Panc1 (cell line): ENCODE measurements at places on chromosomes 3 and 15.

GRCh38 chr3:51063053-51063452 is 322.0 kb upstream of the MANF start:
- H3K36me3 ChIP-seq = no peaks in the 10 kb centered on the region
- no peak for DNase-seq
- H3K4me3 ChIP-seq = no peak overlapping the region
- H3K27ac ChIP-seq = no peak overlapping the region

DNA sequence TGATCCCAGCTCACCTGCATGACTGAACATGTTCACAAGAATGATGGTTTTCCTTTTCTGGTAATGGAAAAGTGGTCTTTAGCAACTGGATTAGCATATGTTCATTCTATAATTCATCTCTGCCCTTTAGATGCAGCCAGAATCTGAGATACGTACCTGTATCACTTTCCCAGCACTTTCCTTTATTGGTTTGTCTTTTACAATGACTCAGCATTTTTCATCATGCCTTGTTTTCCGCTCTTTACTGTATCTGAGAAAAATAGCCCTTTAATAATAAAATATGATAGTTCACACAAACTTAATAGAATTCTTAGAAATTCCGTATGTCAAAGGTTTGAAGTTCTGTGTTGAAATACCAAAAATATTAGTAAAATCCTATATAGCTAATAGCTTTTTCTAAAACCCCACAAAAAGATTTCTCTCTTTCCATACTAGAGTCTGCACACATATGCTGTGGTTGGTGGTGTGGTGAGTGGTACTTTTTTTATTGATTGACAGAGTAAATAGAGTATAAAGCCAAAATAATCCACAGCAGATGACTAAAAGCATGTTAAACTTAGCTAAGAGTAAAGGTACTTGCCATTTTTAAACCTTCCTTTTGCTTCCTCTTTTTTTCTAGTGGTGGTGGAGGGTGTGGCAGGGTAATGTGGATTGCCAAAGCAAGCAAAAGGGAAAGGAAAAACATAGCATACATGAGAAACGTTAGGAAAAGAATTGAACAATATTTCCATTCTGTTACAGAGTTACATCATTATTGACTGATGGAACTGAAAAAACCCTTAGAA is 328.9 kb upstream of the RBMS3 start:
- no peaks in the 10 kb centered on the region for H3K36me3 ChIP-seq
- no peak overlapping the region for H3K27ac ChIP-seq

GRCh38 chr15:31262901-31263671 is 63.5 kb upstream of the KLF13 start:
- H3K4me3 ChIP-seq = no peak overlapping the region
- no peaks in the 10 kb centered on the region for H3K36me3 ChIP-seq
- H3K27ac ChIP-seq = no peak overlapping the region
- no peaks in the 10 kb centered on the region for H3K27me3 ChIP-seq

DNA sequence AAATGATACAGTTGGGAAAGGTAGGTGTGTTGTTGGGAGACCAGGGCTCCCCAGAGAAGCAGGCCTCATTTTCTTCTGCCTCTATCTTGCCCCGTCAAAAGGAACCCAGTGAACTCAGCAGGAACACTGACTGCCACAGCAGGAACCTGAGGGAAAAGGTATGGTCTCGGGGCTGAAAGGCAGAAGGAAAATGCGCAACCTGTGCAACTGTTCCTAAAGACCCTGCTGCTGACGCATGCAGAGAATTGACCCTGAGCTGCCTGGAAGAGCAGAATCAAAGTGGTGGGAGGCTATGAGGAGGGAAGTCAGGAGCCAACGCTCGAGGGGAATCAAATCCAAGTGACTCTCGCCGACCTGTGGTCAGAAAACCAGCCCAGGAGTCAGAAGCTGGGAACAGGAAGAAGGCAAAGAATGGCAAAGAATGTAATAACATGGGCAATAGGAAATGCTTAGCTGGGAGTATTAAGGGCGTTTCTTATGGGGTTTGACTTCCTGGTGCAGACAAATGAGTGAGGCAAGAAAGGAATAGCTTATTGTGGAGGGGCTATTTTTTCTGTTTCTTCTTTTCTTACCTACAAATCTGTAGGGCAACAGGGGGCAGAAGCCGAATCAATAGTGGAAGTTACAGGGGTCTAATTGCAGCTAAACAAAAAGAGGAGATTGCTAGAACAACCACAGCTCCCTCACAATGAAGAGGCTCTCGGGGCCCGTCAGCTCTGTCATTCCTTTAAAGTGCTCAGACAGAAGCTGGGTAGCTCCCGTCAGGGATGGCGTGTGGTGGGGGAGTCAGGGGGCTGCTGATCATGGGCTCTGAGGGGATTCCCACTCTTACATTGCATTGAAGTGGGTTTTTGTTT is 65.4 kb upstream of the DLG1 start:
- no peaks in the 10 kb centered on the region for H3K4me1 ChIP-seq
- DNase-seq = no peak
- H3K36me3 ChIP-seq = no peaks in the 10 kb centered on the region
- H3K27ac ChIP-seq = no peak overlapping the region
- H3K27me3 ChIP-seq = no peaks in the 10 kb centered on the region

- H3K4me1 ChIP-seq = peaks cover under 1% of the 10 kb centered on the region; the same call in 1 of the 2 replicates
- no peak overlapping the region for H3K4me3 ChIP-seq
- H3K27me3 ChIP-seq = no peaks in the 10 kb centered on the region
Observed at GRCh38 chr15:58420579-58421043, 11.2 kb upstream of the LIPC start.

GRCh38 chr15:88323976-88324740 is 67.6 kb upstream of the NTRK3 start:
- peaks cover 9% of the 10 kb centered on the region for H3K27me3 ChIP-seq
- no peaks in the 10 kb centered on the region for H3K36me3 ChIP-seq

GRCh38 chr3:68809596-68809995 is 122.8 kb downstream of the TAFA4 start:
- H3K27ac ChIP-seq = no peak overlapping the region
- H3K4me3 ChIP-seq = no peak overlapping the region
- no peak for DNase-seq
- no peaks in the 10 kb centered on the region for H3K36me3 ChIP-seq
- H3K27me3 ChIP-seq = no peaks in the 10 kb centered on the region
